CD4-positive, alpha-beta T cell treated with Interferon alpha-2 for 1 hour (primary cell): ENCODE measurements at places on chromosomes 4 and X.

DNA sequence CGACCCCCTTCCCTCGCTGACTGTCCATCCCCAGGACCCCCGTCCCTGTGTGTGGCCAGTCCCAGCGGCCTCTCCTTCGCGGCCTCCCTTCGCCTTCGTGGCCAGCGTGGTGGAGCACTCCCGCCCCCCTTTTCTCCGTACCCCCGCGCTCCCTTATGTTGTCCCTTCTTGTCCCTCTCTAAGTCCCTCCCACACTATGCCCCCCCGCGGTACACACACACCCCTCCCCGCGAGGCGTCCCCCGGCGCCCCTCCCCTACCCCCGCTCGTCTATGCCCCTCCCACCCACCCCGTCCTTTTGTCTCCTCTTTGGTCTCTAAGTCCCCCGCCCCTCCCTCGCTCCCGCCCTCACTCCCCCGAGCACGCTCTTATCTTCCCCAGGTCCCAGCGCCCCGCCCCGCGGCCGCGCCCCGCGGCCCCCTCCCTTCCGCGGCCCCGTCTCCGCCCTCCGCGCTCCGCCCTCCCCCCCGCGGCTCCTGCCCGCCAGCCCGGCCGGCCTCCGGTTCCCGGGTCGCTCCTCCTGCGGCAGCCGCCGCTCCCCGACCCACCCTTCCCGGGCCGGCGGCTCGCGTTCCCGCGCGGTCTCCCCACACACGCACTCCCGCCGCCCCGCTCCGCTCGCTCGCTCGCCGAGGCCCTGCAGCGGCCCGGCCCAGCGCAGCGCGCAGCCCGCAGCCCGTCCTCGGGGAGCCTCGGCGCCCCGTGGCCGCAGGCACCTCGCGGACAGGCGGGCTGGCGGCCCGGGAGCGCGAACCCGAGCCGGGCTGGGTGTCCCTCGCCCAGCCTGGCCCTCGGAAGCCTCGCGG, 26.3 kb downstream of the UTP14A start:
- peak; percentile 89 for DNase-seq

GRCh38 chrX:26613956-26614355, 398.0 kb downstream of the MAGEB5 start:
- no peak for DNase-seq

DNA sequence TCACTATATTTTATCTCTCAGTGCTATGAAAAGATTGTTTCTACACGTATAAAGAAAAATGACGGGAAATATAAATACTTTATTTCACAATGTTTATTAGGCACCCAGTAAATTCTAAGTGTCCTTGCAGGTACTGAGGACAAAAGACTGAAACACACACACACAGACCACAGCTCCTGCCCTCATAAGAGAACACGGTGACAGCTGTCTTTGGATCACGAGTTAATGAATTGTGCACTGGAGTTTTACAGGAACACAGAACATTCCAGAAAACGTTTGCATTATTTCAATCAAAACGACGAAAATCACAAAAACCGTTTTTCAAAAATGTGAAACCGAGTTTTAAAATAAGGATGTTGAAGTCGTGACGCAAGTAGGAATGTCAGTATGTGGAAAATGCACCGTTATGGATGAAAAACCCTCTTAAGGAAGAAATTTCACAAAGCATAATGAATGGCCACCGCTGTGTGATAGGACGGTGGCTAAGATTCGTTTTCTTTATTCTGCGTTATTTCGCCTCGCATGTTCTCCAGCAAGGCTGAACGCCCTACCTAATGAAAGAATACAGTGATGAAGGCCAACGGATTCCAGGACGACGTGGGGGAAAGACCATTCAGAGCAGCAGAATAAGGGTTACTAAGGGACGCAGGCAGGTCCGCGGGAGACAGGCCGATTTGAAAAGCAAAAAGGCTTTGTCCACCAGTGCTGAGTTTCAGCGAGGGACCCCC, 24.2 kb downstream of the FAM156A start:
- no peak for DNase-seq

- no peak for DNase-seq
Measured at GRCh38 chrX:53084043-53084570, 1.9 kb downstream of the TSPYL2 start.

DNA sequence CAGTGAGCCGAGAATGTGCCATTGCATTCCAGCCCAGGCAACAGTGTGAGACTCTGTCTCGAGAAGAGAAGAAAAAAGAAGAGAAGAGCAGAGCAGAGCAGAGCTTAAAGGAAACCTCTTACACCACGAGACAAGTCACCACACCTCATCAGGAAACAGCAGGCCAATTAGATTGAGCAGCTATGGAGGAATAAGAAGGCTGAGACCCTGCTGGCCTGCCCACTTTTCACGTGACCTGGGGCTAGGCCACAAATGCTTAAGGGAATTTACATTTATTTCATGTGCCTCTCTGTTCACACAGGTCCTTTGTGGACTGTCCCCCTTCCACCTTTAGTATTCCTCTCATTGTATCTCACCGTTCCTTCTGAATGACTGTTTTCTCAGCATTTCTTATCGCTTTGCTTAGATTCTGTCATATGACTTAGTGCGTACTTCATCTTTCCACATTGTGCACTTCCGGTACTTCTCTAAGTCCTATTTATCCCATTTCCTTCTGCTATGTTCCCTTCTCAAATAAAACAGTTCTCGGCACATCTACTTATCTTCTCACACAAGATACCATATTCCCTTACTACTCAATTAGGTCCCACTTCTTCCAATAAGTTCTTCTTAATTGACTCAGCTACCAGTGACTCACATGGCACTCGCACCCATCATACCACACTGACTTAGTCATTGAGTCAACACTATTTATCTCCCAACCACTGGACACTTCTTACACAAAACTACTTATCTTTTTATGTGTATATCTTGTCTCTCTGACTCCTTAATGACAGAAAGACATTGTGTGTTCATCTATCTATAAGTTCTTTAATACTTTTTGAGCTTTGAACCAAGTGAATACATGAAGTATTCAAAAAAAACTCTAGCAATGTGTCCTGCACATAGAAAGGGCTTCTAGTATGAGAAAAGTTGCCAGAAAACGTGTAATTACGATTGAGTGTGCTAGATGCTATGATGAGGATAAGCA, 11.0 kb downstream of the CUL4B start:
- DNase-seq, result no peak

DNA sequence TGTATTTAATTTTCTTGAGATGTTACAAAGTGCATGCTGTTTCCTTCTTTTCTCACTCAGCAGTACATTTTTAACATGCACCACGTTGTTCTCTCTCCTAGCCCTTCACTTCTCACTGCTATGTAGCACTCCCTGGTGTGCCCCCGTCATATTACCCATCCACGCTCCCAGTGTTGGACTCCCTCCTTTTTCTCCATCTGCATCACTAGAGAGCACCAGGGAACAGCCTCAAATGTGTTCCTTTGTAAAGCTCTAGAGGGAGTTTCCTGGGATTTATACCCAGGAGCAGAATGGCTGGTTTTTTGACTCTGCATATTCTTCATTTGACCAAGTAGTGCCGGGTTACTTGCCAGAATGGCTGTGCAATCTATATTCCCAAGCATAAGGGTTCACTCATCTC, 240.3 kb upstream of the ANXA3 start:
- no peak for DNase-seq

DNA sequence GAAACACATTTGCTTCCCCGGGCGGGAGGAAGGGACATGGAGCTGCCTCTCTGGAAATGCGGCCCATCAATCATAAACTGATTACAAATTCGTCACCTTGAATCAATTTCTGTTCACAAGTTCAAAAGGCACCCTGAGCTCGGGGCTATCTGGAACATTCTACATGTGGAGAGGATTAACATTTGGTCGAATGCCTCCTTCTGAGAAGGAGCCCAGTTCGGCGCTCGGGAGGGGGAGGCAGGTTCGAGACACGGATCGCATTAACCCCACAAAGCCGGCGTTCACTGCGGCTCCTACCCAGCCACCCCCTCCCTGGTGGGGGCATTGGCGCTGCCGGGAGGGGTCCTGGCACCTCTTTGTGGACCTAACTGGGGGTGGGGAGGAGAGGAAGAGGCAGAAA, 108.0 kb downstream of the CPZ start:
- DNase-seq, result no peak

GRCh38 chrX:40467454-40467853, 113.3 kb upstream of the ATP6AP2 start:
- no peak for DNase-seq

DNA sequence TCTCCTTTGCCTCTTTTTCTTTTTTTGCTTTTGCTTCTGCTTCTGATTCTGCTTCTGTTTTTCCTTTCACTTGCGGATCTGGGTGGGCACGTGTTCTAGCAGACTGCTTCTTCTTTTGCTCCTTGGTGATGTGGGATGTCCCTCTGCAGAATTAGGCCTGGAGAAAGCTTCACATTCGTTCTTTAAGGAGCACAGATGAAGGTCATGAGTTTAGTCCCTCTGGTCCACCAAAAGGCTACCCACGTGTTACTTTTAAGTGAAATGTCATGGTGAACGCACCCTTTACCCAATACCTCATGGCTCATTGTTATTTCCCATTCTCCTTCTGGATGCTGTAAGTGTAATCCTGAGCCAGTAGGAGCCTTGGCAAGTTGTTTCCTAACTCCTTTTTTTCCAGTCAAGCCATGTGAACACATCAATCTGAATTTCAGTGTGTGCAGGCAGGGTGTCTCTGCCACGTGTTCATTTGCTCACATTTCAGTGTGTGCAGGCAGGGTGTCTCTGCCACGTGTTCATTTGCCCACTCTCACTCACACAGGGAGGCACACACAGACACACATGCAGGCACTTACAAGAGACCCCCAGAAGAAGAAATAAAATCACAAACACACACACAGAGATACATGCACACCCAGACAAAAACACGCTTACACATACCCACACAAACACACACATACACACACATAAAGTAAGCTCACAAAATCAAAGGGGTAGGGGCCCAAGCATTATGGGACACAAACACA, 36.9 kb downstream of the NBDY start:
- peak; percentile 25 for DNase-seq

- no peak for DNase-seq
Measured at GRCh38 chrX:118128724-118129123, 12.1 kb upstream of the KLHL13 start.

DNA sequence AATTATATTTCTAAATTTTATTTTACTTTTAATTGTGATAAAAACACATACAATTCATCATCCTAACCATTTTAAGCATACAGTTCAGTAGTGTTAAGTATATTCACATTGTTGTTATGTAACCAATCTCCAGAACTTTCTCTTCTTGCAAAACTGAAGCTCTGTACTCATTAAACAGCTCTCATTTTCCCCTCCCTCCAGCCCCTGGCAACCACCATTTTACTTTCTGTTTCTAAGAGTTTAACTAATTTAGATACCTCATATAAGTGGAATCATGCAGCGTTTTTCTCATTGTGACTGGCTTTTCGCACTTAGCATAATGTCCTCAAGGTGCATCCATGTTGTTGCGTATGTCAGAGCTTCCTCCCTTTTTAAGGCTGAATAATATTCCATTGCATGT, 46.7 kb upstream of the NDP start:
- DNase-seq, result no peak

GRCh38 chrX:825991-826390, 195.4 kb downstream of the SHOX start:
- no peak for DNase-seq

DNA sequence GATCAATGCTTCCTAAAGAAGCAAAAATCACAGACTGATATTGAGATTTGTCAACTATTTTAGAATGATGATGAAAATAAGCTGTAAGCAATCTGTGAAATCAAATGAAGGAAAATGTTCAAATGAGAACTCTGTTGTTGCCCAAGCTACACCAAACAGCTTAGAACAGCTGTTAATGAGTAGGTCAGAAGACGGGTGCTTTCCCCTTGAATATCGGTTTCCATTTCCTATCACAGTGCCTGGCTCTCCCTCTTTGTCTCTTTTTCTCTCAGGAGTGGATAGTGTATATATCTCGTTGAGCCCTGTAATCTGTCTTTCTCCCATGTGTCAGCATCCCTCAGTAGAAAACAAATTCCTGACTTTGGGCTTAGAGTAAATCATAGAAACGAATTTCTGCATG, 1592.9 kb upstream of the TENM3 start:
- no peak for DNase-seq

DNA sequence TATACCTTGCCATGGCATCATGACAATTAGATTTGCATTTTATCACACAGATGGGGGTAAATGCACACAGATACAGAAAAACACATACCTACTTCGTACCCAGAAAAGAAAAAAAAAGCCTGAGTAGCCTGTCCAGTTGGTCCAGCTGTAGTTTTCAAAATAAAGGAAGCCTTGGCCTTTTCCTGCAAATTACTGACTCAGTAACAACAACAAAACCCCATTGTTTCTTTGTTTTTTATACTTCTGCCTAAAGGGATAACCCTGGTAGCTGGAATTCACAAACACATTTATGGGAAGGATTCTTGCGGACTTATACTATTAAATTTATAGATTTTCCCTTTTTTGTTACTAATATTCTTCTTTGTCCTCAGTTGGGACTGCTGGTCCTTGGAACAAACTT, 156.4 kb upstream of the PCDH10 start:
- no peak for DNase-seq

DNA sequence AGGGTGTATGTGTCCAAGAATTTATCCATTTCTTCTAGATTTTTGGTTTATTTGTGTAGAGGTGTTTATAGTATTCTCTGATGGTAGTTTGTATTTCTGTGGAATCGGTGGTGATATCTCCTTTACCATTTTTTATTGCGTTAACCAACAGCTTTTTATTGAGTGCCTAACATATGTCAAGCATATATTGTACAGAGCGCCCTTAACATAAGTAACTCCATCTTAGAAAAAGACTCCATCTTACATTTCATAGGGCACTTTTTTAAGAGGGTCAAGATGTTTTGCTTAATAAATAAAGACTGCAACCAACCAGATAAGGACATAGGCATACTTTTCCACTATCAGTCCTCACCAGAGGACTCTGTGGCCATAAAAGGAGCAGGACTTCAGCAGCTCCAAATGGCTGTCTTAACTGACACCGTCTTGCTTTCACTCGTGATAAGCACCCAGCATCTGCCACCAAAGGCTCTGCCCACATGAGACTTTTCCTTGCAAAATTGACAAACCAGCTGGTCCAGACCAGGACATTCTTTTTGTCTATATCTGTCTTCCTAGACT, 75.0 kb downstream of the HS6ST2 start:
- no peak for DNase-seq

- no peak for DNase-seq
Measured at GRCh38 chr4:188171551-188171950, 32.3 kb downstream of the TRIML1 start.

DNA sequence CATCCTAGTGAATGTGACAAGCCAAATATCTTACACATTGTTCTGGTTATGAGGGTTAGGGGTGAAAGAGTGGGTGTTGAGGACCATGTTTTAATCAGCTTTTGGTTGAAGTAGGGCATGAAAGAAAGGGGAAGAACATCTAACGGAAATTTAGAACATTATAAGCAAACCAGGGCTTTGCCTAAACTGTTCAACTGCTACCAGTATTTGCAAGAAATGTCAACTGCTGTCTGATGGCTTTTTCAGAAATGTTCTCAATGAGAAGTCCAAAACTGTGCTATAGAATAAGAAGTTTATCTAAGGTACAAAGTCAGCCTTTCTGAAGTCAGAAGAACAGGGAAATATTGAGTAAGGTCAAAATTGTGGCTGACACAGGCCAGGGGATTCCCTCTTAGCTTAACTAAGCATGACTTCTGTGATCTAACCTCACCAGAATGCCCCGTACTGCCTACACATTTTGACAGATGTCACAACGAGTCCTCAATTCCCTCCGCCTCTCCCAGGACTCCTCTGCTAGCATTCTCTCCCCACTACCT, 67.1 kb downstream of the DTHD1 start:
- DNase-seq, result peak; percentile 31
